ENCODE measurements at places on chromosomes 3 and 15.
A peak's percentile ranks its signal among the peaks of the same experiment; 100 is the strongest.

DNA sequence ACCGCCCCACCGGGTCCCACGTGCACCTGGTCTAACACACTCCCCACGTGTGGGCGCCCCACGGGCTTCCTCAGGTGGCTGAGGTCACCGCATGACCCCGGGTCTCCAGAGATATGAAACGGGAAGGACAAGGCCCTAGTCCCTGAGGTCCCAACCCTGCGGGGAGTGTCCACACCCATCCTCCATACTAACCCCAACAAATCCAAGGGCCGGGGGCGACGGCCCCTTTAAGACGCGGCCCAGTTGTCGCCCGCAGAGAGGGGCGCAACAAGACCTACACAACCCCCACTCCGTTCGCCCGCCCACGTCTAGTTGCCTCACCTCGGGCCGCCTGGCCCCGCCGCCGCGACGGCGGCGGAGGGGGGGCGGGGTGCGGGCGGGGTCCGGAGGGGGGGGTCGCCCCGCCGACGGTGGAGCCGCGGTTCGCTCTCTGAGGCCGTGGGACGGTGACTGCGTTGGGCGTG lies 396 bp downstream of the INO80 start:
- DNase-seq = peak; percentile 90
- peaks cover 14% of the 10 kb centered on the region for H3K4me1 ChIP-seq
- H3K4me3 ChIP-seq = peak overlapping the region; percentile 94
- H3K27me3 ChIP-seq = no peaks in the 10 kb centered on the region
- peak overlapping the region; percentile 99 for H3K27ac ChIP-seq
- no peaks in the 10 kb centered on the region for H3K36me3 ChIP-seq

DNA sequence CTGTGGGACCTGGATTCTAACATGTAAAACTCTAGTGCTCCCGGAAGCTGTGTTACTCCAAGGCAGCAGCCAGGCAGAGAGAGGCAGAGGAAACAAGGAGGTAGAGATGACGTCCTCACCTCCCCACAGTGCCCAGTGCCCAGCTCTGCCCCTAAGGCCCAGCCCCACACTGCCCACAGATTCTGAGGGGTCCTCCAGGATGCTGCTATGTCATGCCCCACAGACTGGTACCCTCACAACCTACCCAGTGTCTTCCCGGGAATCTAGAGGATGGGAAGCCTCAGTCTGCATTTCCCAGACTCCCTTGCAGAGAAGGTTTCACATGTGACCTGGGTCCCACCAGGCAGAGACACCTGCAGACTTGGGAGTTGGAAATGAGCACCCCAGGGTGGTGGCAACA lies 75.9 kb upstream of the PCSK6 start:
- H3K27ac ChIP-seq = no peak overlapping the region
- no peaks in the 10 kb centered on the region for H3K36me3 ChIP-seq
- H3K4me1 ChIP-seq = no peaks in the 10 kb centered on the region
- DNase-seq = no peak

DNA sequence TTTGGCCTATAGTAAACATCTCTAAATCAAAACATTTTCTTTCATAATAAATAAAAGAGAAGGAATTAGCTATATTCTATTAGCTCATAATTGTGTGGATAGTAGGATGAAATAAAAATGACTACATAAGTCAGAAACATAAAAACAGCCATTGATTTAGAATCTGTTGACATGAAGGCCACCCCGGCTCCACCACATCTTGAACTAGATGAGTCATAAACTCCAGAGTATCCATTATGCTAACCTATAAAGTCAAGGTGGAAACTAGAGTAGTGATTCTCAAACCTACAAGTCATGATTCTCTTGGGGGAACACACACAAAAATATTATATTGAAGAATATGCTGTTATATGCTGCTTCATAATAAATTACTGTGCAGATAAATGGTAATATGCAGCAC lies 831.0 kb downstream of the TUSC7 start:
- H3K4me1 ChIP-seq = no peaks in the 10 kb centered on the region
- H3K27ac ChIP-seq = no peak overlapping the region
- no peak overlapping the region for H3K4me3 ChIP-seq
- H3K36me3 ChIP-seq = no peaks in the 10 kb centered on the region
- DNase-seq = no peak
- no peaks in the 10 kb centered on the region for H3K27me3 ChIP-seq

- no peaks in the 10 kb centered on the region for H3K36me3 ChIP-seq
- H3K4me3 ChIP-seq = no peak overlapping the region
- H3K27ac ChIP-seq = no peak overlapping the region
- no peaks in the 10 kb centered on the region for H3K4me1 ChIP-seq
- no peak for DNase-seq
Observed at GRCh38 chr3:149763565-149764195, 11.4 kb upstream of the COMMD2 start.

- H3K4me3 ChIP-seq = no peak overlapping the region
- DNase-seq = no peak
- no peaks in the 10 kb centered on the region for H3K4me1 ChIP-seq
- H3K27me3 ChIP-seq = no peaks in the 10 kb centered on the region
- no peaks in the 10 kb centered on the region for H3K36me3 ChIP-seq
Observed at GRCh38 chr3:155753038-155753639, 8.3 kb upstream of the PLCH1 start.

- no peak overlapping the region for H3K4me3 ChIP-seq
- H3K4me1 ChIP-seq = peaks cover 9% of the 10 kb centered on the region
- H3K36me3 ChIP-seq = no peaks in the 10 kb centered on the region
- H3K27ac ChIP-seq = no peak overlapping the region
- no peak for DNase-seq
Observed at GRCh38 chr15:91308855-91309254, 208.8 kb downstream of the SV2B start.

- DNase-seq = no peak
- H3K27me3 ChIP-seq = peaks cover 14% of the 10 kb centered on the region
- no peaks in the 10 kb centered on the region for H3K4me1 ChIP-seq
- no peaks in the 10 kb centered on the region for H3K36me3 ChIP-seq
- no peak overlapping the region for H3K27ac ChIP-seq
Observed at GRCh38 chr3:54968546-54969172, 40.8 kb upstream of the LRTM1 start.

- H3K4me3 ChIP-seq = no peak overlapping the region
- peaks cover 4% of the 10 kb centered on the region for H3K27me3 ChIP-seq
- H3K4me1 ChIP-seq = peaks cover 6% of the 10 kb centered on the region
- DNase-seq = no peak
- no peak overlapping the region for H3K27ac ChIP-seq
- H3K36me3 ChIP-seq = no peaks in the 10 kb centered on the region
Observed at GRCh38 chr15:29115093-29115991, 154.3 kb downstream of the NSMCE3 start.

DNA sequence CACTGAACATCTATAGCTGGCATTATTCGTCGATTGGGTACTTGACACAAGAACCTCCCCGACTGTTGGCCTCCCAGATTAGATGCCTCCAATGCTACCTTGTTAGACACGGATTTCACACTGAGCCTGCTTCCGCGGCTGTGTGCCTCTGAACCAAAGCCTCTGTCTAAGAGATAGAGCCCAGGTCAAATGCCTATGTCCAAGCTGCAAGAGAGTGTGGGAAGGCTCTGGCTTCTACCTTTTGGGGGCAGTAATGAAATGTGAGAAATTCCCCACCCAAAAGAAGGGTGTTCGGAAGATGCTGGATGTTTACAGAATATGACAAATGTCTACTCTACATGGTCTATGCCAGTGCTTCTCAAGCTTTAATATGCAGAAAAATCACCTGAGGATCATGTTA lies 2.0 kb upstream of the RPUSD2 start:
- no peaks in the 10 kb centered on the region for H3K36me3 ChIP-seq
- no peak for DNase-seq
- peak overlapping the region; percentile 85 for H3K27ac ChIP-seq
- no peaks in the 10 kb centered on the region for H3K27me3 ChIP-seq
- H3K4me1 ChIP-seq = peaks cover 34% of the 10 kb centered on the region
- peak overlapping the region; percentile 10 for H3K4me3 ChIP-seq

DNA sequence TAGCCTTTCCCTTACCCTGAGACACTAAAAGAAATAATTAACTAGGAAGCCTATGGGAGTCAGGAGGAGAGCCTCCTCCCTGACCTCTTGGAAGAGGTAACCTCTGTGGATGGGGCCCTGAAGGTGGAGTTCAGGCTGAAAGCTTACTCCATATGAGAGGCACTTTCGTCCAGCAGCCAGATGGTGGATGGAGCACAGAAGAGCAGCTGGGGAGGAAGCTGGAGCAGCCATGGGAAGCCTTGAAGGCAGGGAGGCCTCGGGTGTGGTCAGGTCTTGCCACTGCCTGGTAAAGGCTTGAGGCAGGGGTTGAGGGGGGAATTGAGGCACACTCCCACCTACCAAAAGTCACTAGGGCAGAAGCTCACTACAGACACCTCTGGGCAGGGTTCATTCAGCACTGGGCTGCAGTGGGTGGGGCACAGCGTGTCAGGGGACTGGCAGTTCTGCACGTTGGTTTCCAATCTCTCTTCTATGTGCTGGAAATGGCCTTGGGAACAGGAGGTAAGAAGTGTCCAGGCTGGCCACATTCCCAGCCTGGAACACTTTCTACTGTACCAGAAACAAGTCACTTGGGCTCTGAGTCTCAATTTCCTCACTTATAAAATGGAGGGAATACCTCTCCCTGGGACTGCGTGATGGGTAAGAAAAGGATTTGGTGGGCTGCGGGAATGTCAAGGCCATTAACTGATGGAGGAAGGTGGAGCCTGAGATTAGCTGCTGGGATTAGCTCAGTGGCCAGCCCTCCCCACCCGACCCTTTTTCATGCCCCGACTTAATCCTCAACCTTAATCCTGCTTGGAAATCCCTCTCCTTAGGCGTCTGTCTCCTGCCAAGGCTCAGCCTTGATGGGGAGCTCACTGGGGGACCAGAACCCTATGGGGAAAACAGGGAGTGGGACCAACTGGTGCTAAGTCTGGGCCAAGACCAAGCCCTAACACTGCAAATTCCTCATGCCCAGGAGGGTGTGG lies 5.4 kb downstream of the PCBP4 start:
- peaks cover 15% of the 10 kb centered on the region for H3K27me3 ChIP-seq
- peak overlapping the region; percentile 10 for H3K4me3 ChIP-seq
- DNase-seq = no peak
- peaks cover 7% of the 10 kb centered on the region for H3K4me1 ChIP-seq
- no peak overlapping the region for H3K27ac ChIP-seq
- H3K36me3 ChIP-seq = peaks cover 8% of the 10 kb centered on the region

DNA sequence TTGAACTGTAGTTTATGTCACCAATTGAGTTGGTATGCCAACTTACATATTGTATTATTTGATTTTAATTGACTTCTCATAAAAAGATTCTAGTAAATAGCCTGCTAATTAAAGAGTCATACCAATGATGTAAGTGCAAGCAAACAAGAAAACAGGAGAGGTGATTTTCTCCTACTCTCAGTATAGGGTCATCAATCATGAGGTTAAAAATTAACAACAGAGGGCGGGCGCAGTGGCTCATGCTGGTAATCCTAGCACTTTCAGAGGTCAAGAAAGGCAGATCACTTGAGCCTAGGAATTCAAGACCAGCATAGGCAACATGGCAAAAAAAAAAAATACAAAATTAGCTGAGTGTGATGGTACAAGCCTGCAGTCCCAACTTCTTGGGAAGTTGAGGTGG lies 108.7 kb downstream of the MYO9A start:
- DNase-seq = no peak
- no peak overlapping the region for H3K4me3 ChIP-seq
- H3K27me3 ChIP-seq = no peaks in the 10 kb centered on the region

DNA sequence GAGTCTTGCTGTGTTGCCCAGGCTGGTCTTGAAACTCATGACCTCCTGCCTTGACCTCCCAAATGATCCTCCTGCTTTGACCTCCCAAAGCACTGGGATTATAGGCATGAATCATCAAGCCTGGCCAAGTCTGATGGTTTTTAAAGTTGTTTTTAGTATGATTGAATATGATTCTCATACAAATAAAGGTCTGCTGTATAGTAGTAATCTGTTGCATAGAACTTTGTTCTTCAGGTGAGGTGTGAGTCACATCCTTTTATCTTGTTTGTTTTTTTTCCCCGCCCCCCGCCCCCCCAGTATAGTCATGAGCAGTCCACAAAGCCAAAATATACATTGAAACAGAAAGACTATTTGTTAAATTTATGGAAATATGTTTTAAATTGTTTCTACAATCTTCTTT lies 39.0 kb downstream of the UBE2E2 start:
- no peaks in the 10 kb centered on the region for H3K27me3 ChIP-seq
- no peak overlapping the region for H3K27ac ChIP-seq
- no peak for DNase-seq
- H3K4me3 ChIP-seq = no peak overlapping the region
- no peaks in the 10 kb centered on the region for H3K36me3 ChIP-seq
- peaks cover 50% of the 10 kb centered on the region for H3K4me1 ChIP-seq

DNA sequence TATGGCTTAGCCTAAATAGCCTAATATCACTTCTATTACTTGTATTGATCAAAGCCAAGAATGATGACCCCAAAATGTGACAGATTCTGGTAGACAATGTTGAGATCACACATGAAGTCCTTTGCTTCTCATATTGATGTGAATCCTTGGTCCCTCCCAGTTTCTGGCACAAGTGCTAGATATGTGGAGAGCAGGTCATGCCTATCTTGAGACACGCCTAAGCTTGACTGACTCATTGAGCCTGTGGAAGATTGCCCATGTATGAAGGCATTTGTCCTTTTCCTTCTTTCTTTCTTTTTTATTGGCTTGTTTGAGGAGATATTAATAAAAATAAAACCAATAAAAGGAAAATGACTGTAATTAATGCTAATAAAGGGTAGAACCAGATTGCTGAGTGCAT lies 54.0 kb upstream of the TMEM108 start:
- H3K36me3 ChIP-seq = peaks cover 7% of the 10 kb centered on the region
- H3K27ac ChIP-seq = no peak overlapping the region
- no peak overlapping the region for H3K4me3 ChIP-seq
- no peaks in the 10 kb centered on the region for H3K4me1 ChIP-seq
- DNase-seq = no peak

DNA sequence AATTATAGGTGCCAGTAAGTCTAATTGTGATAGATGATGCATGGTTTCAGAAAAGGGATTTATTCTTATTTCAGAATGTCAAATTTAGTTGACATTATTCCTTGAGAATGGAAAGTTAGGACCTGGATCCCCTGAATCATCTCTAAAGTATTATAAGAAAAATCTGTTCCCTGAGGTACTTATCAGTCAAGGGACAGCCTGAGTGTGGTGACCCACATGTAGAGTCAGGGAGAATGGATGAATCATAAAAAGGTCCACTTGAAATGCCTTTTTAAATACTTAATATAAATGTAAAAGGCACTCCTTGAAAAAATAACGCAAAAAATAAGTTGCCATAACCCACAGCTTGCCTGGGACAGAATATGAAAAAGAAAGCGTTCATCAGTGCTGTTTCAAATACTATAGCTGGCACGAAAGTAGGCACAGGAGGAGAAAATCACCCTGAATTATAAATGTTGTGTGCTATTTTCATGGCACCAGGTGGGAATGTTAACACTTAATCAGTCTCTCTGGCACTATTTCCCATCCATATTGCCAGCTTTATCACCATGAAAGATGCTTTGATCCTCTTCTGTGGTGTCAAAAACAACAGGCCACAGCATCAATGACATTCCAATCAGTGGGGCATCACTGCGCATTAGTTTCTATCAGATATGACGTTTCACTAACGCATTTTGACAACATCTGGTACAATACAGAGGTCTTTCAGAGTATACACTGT lies 208.5 kb downstream of the EPHA3 start:
- no peak for DNase-seq
- H3K27ac ChIP-seq = no peak overlapping the region
- H3K4me1 ChIP-seq = no peaks in the 10 kb centered on the region
- no peaks in the 10 kb centered on the region for H3K36me3 ChIP-seq

GRCh38 chr3:62550439-62550838 lies 177.1 kb upstream of the FEZF2 start:
- no peaks in the 10 kb centered on the region for H3K36me3 ChIP-seq
- DNase-seq = no peak
- no peaks in the 10 kb centered on the region for H3K4me1 ChIP-seq

- no peaks in the 10 kb centered on the region for H3K4me1 ChIP-seq
- H3K27me3 ChIP-seq = no peaks in the 10 kb centered on the region
- no peak for DNase-seq
- no peak overlapping the region for H3K4me3 ChIP-seq
- H3K36me3 ChIP-seq = peaks cover 5% of the 10 kb centered on the region
Observed at GRCh38 chr15:87672309-87673288, 583.9 kb downstream of the NTRK3 start.
